Endodermal cell (in vitro differentiated cells): ENCODE measurements at places on chromosomes 13 and 19.

GRCh38 chr13:73222627-73223305 lies 164.0 kb downstream of the KLF5 start:
- H3K4me3 ChIP-seq = no peak overlapping the region
- peaks cover 5% of the 10 kb centered on the region for H3K4me1 ChIP-seq
- H3K27ac ChIP-seq = no peak overlapping the region
- no peaks in the 10 kb centered on the region for H3K36me3 ChIP-seq

GRCh38 chr13:102875256-102875655 lies 29.4 kb downstream of the ERCC5 start:
- DNase-seq = no peak
- no peaks in the 10 kb centered on the region for H3K4me1 ChIP-seq
- no peaks in the 10 kb centered on the region for H3K27me3 ChIP-seq

GRCh38 chr19:2043961-2044708 lies 6.9 kb downstream of the MKNK2 start:
- H3K27me3 ChIP-seq = no peaks in the 10 kb centered on the region
- peak; percentile 67 for DNase-seq
- peaks cover 44% of the 10 kb centered on the region for H3K36me3 ChIP-seq
- H3K4me1 ChIP-seq = peaks cover 8% of the 10 kb centered on the region

DNA sequence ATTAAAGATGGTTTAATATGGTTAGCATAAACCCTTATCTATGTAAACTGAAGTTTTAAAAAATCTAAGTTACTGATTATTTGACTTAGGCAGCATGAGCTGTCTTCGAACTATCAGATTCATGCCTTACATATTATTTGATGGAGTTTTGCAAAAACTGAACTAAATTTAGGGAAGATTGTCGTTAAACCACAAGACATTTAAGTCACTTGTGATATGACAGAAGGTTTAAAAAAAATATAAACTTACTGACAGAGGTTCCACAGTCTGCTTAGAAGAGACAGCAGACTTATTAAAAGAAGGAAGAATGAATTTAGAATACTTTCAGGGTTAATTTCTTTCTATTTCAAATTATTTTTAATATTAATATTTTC lies 110.9 kb upstream of the FRY start:
- DNase-seq = no peak
- no peaks in the 10 kb centered on the region for H3K27me3 ChIP-seq
- H3K36me3 ChIP-seq = no peaks in the 10 kb centered on the region

- no peak for DNase-seq
- peaks cover 75% of the 10 kb centered on the region for H3K27me3 ChIP-seq
- H3K36me3 ChIP-seq = no peaks in the 10 kb centered on the region
- H3K27ac ChIP-seq = no peak overlapping the region
- H3K4me1 ChIP-seq = no peaks in the 10 kb centered on the region
Measured at GRCh38 chr13:27857282-27857681, 62.5 kb upstream of the PDX1 start.

DNA sequence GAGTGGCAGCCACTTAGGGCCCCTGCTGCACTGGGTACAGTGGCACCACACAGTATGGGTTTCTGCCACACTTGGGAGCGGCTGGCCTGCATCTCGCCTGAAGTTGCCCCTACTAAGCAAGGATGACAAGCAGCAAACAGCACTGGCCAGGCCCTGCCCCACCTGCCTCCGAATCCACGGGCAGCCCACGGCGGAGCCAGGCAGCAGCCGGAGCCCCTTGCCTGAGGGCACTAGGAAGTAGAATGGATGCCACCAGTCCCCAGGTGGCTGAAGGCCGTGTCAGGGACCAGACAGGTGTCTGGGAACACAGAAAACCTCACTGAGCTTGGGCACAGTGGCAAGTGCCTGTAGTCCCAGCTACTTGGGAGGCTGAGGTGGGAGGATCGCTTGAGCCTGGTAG lies 19.4 kb downstream of the MLLT1 start:
- no peak for DNase-seq
- peaks cover 73% of the 10 kb centered on the region for H3K36me3 ChIP-seq
- no peak overlapping the region for H3K4me3 ChIP-seq
- no peaks in the 10 kb centered on the region for H3K4me1 ChIP-seq

DNA sequence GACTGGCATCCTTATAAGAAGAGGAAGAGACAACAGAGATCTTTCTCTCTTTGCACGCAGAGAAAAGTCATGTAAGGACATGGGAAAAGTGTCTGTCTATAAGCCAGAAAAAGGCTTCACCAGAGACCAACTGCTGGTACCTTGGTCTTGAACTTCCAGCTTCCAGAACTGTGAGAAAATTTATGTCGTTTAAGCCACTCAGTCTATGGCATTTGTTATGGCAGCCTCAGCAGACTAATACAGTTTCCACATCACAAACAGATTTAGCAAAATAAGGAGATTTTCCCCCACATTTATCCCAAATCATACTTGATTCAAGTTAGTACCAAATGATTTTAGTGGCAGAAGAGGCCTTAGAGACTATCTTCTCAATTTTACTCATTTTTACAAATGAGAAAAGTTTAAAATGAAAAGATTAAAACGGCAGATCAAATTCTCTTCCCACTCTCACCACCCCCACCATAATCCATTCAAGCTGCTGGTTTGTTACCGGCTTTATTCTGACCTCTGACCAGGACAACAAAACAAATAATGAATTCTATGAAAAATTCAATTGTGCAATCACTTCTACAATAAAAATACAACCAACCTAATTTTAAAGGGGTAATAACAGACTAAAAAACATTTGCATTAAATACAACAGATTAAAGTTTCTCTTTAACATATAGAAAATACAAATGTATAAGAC lies 316.3 kb downstream of the TBC1D4 start:
- H3K27ac ChIP-seq = no peak overlapping the region
- no peak for DNase-seq

GRCh38 chr19:43439032-43439708 lies 24.5 kb downstream of the TEX101 start:
- H3K27ac ChIP-seq = no peak overlapping the region
- no peak for DNase-seq
- no peaks in the 10 kb centered on the region for H3K36me3 ChIP-seq
- no peaks in the 10 kb centered on the region for H3K4me1 ChIP-seq

DNA sequence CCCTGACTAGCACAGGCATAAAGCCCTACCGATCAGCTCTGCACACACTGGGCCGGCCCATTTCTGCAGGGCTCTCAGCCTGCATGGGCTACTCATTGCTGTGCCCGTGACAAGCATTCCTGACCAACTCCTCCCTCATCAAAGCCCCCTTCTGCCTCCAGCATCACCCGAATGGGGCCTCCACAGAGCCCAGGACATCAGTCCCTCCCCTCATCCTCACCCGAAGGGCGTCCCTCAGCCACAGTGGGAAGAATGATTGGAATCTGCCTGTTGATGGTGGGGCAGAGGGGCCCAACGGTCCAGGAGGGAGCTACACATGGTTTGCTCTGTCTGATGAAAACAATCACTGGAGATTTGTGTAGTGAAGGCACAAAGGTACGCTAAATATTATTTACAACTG lies 43.8 kb downstream of the SERP2 start:
- H3K4me3 ChIP-seq = no peak overlapping the region
- H3K4me1 ChIP-seq = no peaks in the 10 kb centered on the region
- no peak overlapping the region for H3K27ac ChIP-seq
- H3K27me3 ChIP-seq = no peaks in the 10 kb centered on the region
- no peaks in the 10 kb centered on the region for H3K36me3 ChIP-seq

DNA sequence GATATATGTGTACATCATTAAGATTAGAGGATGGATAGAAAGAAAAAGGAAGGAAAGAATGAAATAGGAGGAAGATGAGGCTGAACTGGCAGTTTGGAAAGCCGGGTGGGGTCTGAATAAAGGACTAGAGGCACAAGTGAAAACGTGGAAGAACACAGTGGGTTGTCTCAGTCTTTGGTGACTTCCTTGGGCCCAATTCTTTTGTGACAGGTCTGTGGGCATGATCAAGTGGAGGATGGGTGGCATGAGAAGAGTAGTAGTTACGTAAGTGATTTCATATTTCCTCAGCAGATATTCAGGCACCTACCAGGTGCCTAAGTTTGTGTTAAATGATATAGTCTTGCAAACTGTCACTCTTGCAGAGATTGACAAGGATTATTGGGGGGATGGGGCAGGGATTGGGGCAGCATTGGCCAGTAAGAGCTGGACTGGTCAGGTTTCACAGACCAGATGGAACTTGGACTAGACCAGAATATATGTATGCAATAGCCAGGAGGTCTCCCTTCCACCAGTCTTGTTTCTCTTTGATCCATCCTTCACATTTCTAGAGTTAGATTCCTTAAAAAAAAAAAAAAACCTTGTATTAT lies 2.7 kb downstream of the TPP2 start:
- no peaks in the 10 kb centered on the region for H3K4me1 ChIP-seq
- DNase-seq = no peak
- H3K4me3 ChIP-seq = peak overlapping the region; percentile 99
- H3K27ac ChIP-seq = no peak overlapping the region
- peaks cover 20% of the 10 kb centered on the region for H3K36me3 ChIP-seq
- H3K27me3 ChIP-seq = no peaks in the 10 kb centered on the region

GRCh38 chr13:88074794-88075510 lies 403.8 kb downstream of the SLITRK5 start:
- no peak for DNase-seq
- no peak overlapping the region for H3K4me3 ChIP-seq
- no peaks in the 10 kb centered on the region for H3K4me1 ChIP-seq
- H3K27ac ChIP-seq = no peak overlapping the region
- no peaks in the 10 kb centered on the region for H3K36me3 ChIP-seq

- H3K27ac ChIP-seq = no peak overlapping the region
- DNase-seq = peak; percentile 39
- H3K4me3 ChIP-seq = no peak overlapping the region
- H3K27me3 ChIP-seq = no peaks in the 10 kb centered on the region
Measured at GRCh38 chr13:113852536-113853517, 11.0 kb downstream of the GAS6 start.

DNA sequence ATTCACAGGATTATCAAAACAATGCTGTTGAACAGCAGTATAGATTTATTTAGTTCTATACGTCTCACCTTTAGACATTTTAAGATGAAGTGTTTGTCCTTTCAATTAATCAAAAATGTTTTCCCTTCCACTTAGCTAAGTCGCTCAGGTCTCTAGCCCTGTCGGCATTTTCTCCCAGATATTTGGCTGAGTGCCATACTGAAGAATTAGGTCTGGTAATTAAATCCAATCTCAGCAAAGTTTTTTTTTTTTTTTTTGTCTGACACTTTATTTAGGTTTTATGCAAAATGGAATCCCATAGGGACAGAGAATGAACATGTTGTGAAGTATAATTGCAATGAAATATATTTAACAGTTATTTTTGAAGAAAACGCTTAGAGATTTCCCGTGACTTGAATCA lies 44.1 kb downstream of the RFC3 start:
- no peak overlapping the region for H3K4me3 ChIP-seq
- H3K36me3 ChIP-seq = peaks cover 5% of the 10 kb centered on the region
- no peaks in the 10 kb centered on the region for H3K27me3 ChIP-seq
- H3K4me1 ChIP-seq = no peaks in the 10 kb centered on the region

GRCh38 chr13:74000876-74001275 lies 133.3 kb downstream of the KLF12 start:
- H3K4me3 ChIP-seq = no peak overlapping the region
- H3K27me3 ChIP-seq = no peaks in the 10 kb centered on the region
- no peaks in the 10 kb centered on the region for H3K36me3 ChIP-seq
- no peaks in the 10 kb centered on the region for H3K4me1 ChIP-seq
- no peak for DNase-seq

GRCh38 chr13:44312834-44313551 lies 60.6 kb upstream of the SERP2 start:
- no peaks in the 10 kb centered on the region for H3K27me3 ChIP-seq
- no peaks in the 10 kb centered on the region for H3K36me3 ChIP-seq
- no peaks in the 10 kb centered on the region for H3K4me1 ChIP-seq
- no peak overlapping the region for H3K27ac ChIP-seq

- no peak overlapping the region for H3K27ac ChIP-seq
- H3K27me3 ChIP-seq = no peaks in the 10 kb centered on the region
- H3K4me1 ChIP-seq = no peaks in the 10 kb centered on the region
- no peaks in the 10 kb centered on the region for H3K36me3 ChIP-seq
- DNase-seq = no peak
- H3K4me3 ChIP-seq = no peak overlapping the region
Measured at GRCh38 chr19:34651747-34652146, 25.2 kb downstream of the SCGB2B2 start.

DNA sequence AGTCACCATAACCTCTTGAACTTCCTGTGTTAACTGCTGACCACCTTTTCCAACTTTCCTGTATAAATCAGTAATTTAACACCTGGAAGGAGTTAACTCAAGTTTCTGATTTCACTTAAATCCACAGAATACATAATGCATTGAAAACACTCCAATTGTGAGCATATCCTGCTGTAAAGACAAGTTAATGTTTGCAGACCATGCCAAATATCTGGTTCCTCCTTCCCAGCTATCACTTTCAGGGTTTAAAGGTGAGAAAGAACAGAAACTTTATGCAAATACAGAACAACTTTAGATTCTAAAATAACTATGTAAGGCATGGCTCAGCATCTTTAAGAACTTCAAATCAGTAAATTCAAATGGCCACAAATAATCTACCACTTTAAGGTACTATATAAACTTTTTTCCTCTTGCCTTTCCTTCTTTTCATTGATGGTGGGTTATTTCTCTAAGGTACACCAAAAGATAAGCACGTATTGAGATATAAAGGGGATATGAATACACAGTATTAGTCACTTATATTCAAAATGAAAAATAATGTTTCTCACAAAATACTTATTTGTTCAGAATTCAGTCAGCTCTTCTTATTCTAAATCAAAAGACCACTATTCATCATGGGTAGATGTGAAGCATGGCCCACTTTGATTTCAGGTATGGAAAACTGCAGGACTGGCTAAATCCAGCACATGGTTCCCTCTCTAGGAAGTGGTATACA lies 6.6 kb upstream of the TPTE2 start:
- H3K4me3 ChIP-seq = no peak overlapping the region
- no peaks in the 10 kb centered on the region for H3K27me3 ChIP-seq
- no peaks in the 10 kb centered on the region for H3K4me1 ChIP-seq
- no peak overlapping the region for H3K27ac ChIP-seq
- DNase-seq = no peak

GRCh38 chr19:18650021-18650390 lies 13.2 kb downstream of the KLHL26 start:
- no peaks in the 10 kb centered on the region for H3K27me3 ChIP-seq
- H3K36me3 ChIP-seq = no peaks in the 10 kb centered on the region
- peaks cover 24% of the 10 kb centered on the region for H3K4me1 ChIP-seq
- DNase-seq = peak; percentile 85
